ENCODE measurements at places on chromosomes 16 and 17.

- no peak for DNase-seq
Observed at GRCh38 chr17:40997361-40997760, 2.3 kb downstream of the KRTAP3-2 start.

GRCh38 chr17:19590451-19590850 is 56.8 kb downstream of the SLC47A1 start:
- no peak for DNase-seq

- no peak for DNase-seq
Observed at GRCh38 chr17:14593956-14594355, 293.1 kb downstream of the HS3ST3B1 start.

GRCh38 chr16:71594000-71594646 is 17.2 kb upstream of the TAT start:
- no peak for DNase-seq

DNA sequence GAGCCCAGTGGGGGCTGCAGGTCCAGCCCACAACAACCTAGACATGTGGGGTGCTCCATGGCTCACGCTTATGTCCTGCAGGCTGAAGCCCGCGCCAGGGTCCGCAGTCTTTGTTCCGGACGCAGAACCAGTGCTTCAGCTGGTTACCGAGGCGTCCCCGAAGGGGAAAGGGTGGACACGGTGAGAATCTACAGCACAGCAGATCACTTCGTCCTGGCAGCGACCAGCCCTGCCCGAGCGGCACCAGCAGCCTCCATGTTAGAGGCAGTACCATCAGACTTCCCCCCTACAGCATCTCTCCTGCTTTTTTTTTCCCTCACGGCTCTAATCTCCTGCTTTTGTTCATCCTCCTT is 1736.4 kb downstream of the TP53TG3F start:
- no peak for DNase-seq

DNA sequence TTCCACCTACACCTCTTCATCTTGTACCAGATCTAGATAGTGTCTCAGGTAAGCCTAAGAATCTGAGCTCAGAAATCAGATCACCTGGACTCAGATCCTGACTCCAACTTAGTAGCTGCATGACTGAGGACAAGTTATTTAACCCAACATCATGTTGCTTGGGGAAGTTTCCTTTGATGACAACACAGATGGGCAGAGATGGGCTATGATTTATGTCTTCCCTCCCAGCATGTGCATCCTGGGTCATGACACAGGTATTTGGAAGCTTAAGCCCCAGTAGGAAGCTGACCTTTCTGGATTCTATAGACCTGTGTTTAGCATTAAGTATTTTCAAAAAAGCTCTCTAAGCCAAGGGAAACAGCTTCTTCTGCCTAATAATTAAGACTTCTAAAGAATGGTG is 12.4 kb upstream of the HEATR6 start:
- no peak for DNase-seq

GRCh38 chr16:4370570-4371356 is 885 bp upstream of the VASN start:
- no peak for DNase-seq

DNA sequence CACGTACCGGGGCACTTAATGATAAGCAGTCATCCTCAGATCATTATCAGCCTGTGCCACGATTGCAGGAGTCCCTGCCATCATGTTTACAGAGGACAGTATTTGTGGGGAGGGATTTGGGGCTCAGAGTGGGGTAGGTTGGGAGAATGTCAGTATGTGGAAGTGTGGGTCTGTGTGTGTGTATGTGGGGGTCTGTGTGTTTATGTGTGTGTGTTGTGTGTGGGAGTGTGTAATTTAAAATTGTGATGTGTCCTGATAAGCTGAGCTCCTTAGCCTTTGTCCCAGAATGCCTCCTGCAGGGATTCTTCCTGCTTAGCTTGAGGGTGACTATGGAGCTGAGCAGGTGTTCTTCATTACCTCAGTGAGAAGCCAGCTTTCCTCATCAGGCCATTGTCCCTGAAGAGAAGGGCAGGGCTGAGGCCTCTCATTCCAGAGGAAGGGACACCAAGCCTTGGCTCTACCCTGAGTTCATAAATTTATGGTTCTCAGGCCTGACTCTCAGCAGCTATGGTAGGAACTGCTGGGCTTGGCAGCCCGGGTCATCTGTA is 13.5 kb upstream of the EFCAB13 start:
- no peak for DNase-seq

GRCh38 chr16:28473714-28474265 is 1.7 kb upstream of the NPIPB7 start:
- DNase-seq, result no peak
